ENCODE measurements at places on chromosomes 11 and 22. TPM values are rescaled to one million over a fixed set of nuclear protein-coding genes. Genes with fewer than 3 reads are reported as not detected.

DNA sequence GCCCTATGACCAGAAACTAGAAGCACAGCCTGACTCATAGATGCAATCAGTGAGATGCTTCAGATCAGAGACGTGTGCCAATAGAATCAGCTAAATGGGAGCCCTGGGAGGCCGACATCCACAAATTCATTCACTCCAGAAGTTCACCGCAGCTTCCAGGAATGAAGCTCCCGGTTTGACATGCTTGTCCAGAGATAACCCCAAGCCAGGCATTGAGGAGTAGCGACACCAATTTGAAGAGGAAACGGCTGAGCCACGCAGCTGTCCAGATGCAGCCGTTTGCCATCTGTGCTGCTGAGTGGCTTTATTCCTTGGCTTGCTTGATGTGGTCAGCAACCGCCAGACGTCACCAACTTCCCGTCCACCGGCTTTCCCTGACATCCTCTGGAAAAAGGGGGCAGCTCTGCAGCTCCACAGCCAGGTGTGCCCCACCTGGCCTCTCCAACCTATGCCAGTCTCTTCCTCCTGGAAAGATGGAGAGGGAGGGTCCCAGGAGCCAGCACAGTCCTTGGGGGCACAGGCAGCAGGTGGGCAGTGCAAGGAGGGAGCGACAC, 123.9 kb upstream of the OPCML start:
- DNase-seq = peak; percentile 29

- no peak for DNase-seq
Observed at GRCh38 chr11:84260862-84261261, 974.7 kb upstream of the CCDC90B start.

- DNase-seq = no peak
Observed at GRCh38 chr11:32891657-32892354, 805 bp upstream of the QSER1 start.

MMP10 gene
- total RNA-seq = not detected

GRCh38 chr11:74022546-74022945, 13.7 kb upstream of the UCP3 start:
- DNase-seq = no peak

CNTN5 gene
- total RNA-seq = 1.6 TPM

DNA sequence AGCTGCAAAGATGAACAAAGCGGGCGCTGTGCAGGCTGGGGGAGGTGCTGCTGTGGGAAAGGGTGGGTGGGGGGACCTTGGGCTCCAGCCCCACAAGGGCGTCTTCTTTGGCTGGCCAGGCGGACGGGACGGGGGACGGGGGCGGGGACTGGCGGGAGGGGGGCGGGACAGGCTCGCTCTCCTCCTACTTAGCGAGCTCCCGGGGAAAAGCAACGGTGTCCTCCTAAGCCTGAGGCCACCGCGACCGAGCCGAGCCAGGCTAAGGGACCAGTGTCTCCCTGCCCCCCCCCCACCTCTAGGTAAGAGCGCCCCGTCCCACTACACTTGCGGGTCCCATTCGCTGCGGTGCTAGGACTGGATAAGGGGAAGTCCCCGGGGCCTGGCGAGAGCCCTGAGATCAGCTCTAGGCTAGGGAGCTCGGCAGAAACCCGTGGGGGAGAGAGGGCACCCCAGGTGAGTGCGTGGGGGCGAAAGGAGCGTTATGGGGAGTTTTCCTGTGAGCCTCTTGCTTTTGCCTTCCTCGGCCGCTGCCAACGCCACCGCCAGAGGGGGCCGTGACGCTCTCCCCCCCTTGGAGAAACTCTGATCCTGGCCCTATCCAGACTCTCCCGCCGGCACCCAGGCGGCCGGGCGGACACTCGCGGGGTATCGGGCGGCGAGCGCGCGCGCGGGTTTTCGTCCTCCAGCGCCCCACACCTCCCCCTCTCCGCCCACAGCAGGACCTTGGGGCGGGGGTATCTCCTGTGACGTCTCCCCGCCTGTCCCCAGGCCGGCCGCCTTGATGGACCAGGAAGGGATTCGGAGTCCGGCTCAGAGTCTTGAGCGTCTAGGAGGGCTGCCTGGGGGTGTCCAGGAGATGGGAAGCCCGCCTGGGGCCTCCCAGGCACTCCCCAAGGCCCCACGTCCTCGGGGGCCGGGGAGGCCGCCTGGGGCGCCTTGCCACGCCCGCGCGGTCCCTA, at the start of gene PHLDB1:
PHLDB1 (plus strand) TSS at position 215 of the 959 bp plus-strand sequence. CDS start 6,222 bp downstream, outside the sequence.
- DNase-seq = peak; percentile 48

DNA sequence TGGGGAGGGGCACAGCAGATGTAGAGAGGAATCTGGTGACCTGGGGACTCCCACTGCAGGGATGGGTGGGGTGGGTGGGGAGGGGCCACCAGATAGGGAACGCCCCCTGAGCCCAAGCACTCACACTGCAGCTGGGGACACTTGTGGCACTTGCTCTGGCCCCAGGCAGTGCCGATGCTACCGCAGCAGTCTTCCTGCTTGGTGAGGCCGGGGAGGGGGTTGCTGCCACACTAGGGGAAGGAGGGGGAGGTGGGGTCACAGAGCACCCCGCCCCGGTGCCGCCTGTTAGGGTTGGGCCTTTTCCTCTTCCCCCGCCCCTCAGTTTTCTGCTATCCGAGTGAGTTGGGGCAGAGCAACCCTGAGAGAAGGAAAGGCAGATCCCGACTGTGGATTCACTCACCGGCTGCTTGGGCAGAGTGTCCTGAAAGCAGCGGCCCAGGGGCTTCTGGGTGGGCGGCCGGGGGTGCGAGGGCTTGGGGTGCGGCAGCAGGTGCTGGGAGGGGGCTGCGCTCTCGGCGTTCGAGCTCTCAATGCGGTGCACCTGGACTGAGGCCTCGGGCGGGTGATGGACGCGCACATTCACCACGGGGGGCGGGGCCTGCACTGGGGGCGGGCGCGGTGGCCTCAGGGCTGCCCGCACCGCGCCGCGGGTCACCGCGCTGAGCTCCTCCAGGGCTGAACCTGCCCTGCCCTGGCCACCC, 4.7 kb downstream of the LTBP3 start:
- DNase-seq = peak; percentile 45

HSCB gene
- total RNA-seq = 5.4 TPM

DNA sequence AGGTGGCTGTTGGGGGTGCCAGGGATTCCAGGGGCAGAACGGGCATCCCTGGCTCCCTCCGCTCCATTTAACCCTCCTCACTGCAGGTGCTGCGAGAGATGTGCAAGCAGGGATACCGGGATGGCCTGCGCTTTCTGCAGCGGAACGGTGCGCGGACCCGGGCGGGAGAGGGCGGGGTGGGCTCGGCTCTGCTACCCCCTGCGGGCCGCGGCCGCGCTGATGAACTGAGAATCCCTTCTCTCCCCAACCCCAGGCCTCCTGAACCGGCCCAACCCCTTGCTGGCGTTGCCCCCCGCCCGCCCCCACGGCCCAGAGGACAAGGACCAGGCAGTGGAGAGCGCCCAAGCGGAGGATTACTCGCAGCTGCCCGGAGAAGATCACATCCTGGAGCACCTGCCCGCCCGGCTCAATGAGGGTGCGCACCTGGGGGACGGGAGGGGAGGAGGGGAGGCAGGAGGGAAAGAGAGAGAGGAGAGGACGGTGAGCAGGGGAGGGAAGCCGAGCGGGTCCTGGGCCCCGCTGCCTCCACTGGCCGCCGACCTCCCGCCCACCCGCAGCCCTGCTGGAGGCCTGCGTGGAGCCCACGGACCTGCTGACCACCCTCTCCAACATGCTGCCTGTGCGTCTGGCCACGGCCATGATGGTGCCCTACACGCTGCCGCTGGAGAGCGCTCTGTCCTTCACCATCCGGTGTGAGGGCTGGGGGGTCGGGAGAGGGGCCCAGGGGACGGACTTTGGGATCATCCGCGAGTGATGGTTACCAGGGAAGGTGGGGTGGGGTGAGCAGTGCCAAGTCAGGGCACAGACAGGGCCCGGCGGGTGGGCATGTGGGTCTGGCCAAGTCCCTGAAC, 4.1 kb upstream of the CRACR2B start:
- DNase-seq = peak; percentile 15

NTM gene
- total RNA-seq = 1.2 TPM

APOL4 gene
- not detected for total RNA-seq

ACAD8 gene
- total RNA-seq = 48.0 TPM

- no peak for DNase-seq
Observed at GRCh38 chr22:39371732-39372131, 21.9 kb downstream of the SYNGR1 start.

ANO5 gene
- 5.4 TPM for total RNA-seq

DNA sequence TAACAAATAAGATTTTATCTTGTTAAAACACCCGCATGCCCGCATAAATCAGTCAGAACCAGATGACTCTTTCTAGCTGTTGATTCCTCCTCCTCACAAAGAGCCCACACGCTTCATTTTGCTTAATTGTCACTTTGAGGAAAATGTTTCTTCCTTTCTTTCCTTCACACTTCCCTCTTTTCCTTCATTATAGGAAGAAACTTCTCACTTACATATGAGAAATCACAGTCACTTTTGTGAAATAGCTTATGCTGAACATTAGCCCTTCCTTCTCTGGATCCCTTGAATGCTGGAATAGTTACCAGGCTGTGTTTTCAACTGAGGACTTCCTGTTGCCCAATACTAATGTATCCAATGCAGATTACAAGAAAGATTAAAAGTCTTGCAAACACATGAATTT, 5.8 kb downstream of the MS4A6E start:
- DNase-seq = no peak

MTNR1B gene
- not detected for total RNA-seq

GRCh38 chr22:47615051-47615450, 852.6 kb downstream of the TBC1D22A start:
- no peak for DNase-seq

DNA sequence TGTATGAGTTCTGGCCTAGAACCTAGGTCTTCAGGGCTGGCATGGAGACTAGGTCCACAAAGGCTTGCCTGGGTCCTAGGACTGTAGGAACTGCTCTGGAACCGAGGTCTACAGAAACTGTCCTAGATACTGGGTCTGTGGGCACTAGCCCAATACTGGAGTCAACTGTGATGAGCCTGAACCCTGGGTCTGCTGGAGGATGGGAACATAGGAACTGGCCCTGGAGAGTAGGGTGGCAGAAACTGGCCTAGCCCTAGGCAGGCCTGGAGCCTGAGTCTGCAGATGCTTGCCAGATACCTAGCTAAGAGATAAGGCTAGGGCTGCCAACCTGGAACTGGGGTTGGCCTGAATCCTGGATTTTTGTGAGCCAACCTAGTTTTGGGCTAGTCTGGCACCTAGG, 19.2 kb upstream of the GLYATL2 start:
- no peak for DNase-seq

GDPD4 gene
- not detected for total RNA-seq

- no peak for DNase-seq
Observed at GRCh38 chr22:34294986-34295385, 374.7 kb upstream of the LARGE1 start.

- DNase-seq = no peak
Observed at GRCh38 chr11:64093233-64094039, 57.7 kb downstream of the FLRT1 start.

DNA sequence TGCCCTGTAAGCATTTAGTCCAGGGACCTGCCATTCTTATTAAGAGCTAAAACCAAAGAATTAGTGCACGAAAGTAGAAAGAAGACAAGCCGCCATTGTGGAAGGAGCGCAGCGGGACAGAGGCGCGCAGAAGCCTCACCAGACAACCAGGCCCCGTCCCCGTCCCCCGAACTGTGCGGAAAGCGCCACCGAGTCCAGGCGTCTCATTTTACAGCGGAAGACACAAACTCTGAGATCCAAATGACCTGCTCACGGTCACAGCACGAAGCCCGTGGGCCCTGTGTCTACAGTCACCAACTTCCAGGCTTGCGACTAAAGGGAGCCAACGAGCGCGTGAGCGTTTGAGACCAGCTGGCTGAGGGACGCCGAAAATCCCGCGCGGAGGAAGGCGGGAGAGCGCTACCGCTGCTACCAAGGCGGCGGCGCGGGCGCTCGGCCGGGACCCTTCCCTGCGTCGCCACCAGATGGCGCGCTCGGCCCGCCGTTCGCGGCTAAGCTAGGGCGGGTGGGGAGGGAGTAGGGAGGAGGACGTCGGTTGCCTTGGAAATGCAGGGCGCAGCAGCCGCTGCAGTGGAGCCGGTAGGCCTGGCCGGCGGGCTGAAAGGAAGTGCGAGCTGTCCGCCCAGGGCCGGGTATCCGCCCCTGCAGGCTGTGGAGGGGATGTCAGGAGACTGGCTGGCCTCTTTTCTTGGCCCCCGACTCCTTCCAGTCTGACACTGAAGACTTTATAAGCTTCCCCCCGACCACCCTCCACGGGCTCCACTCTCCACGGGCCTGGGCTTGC, 434 bp upstream of the CCDC83 start:
- peak; percentile 96 for DNase-seq

SLC22A8 gene
- total RNA-seq = not detected

- DNase-seq = no peak
Observed at GRCh38 chr11:95414217-95414616, 183.2 kb upstream of the SESN3 start.

DDX6 gene
- total RNA-seq = 188 TPM

- peak; percentile 10 for DNase-seq
Observed at GRCh38 chr11:2775626-2776350, 76.0 kb upstream of the KCNQ1OT1 start.

GRCh38 chr11:73467505-73467904, 91.3 kb downstream of the RELT start:
- no peak for DNase-seq

DNA sequence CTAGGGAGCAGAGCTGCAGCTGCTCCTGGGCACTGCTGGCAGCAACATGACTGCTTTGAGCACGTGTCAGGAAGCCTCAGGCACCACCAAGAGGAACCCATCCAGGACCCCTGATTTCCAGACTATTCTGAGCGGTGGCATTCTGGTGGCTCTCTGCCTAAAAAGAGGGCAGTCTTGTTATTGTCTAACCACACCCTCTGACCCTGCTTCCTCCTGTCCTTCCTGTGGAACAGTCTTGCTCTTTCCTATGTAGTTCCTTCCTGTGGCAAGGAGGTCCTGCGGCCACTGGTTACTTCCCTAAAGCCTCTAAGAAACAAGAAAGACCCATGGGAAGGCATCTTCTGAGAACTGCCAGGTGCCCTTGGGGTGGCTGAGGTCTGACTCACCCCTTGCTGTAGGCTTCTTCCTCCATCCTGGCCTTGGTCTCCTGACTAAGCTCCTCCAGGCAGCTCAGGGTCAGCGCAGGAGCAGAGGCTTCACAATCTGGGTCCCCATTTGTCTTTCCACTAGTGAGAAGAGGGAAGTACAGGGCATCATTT, 13.1 kb upstream of the LYVE1 start:
- DNase-seq = no peak

GRCh38 chr11:70192666-70193410, 10.3 kb upstream of the FADD start:
- peak; percentile 46 for DNase-seq

- DNase-seq = no peak
Observed at GRCh38 chr11:125289419-125290098, 125.0 kb downstream of the PKNOX2 start.

GRCh38 chr22:45771057-45771456, 99.4 kb downstream of the ATXN10 start:
- DNase-seq = no peak

All from glutamatergic neuron (in vitro differentiated cells).